ENCODE measurements at places on chromosomes 5 and 9.

GRCh38 chr5:2517451-2517850 is 234.0 kb downstream of the IRX2 start:
- DNase-seq = no peak

- no peak for DNase-seq
Observed at GRCh38 chr5:31204958-31205357, 11.5 kb downstream of the CDH6 start.

DNA sequence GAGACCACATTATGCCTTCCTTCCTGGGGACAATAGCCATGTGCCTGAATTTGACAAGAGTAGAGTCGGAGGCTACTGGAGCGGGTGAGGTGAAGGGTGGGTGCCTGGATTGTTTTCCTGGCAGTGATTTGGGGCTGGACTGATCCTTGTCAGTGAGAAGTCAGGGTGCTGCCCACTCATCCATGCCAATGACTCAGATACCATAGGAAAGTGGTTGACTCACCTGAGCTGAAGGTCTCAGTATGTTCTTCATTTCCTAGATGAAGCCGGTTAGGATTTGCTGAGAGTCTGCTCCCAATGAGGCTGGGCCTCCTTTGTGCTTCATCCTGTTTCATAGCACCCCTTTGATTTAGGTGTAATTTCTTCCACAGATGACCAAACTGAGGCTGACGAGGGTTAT is 366.0 kb downstream of the KDM4C start:
- no peak for DNase-seq

- no peak for DNase-seq
Observed at GRCh38 chr9:127273326-127273725, 8.8 kb downstream of the GARNL3 start.

DNA sequence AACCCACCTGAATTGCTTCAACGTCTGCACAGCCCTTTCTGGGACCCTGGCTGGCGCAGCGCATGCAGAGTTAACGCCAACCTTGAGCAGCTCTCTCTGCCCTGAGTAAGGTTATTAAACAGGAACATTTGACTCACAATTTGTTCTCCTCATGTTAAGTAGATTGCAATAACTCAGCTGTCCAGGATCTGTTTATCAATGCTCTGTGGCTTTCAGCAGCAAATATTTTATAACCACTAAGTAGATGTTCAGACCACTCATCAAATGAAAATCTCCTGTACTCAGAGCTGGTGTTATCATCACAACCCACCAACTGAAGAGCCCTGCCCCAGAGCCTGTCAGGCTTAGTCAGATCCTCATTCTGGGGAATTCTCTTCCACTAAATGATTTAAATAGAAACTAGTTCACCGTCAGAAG is 403.0 kb downstream of the ZNF608 start:
- no peak for DNase-seq

DNA sequence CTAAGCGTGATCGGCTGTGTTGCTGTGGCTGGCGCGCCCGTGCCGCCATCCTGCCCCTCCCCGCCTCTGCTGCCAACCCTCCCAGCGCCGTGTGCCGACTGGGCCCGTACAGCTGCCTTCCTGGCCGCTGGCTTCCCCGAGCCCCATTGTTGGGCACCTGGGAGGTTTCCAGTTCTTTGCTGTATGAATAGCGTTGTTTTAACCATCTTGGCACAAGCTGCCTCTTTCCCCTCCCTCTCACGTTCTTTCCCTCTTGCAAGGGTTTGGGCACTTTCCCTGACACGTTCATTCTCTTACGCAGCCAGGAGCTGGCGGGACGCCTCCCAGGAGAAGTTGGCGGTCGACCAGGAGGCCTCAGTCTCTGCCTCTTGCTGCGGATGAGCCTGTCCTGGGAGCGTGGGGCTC is 43.1 kb upstream of the RXRA start:
- no peak for DNase-seq

GRCh38 chr5:139774980-139775661 is 20.5 kb upstream of the PSD2 start:
- DNase-seq = peak; percentile 89

- DNase-seq = peak; percentile 97
Observed at GRCh38 chr9:94654165-94654894, 15.0 kb upstream of the FBP1 start.

DNA sequence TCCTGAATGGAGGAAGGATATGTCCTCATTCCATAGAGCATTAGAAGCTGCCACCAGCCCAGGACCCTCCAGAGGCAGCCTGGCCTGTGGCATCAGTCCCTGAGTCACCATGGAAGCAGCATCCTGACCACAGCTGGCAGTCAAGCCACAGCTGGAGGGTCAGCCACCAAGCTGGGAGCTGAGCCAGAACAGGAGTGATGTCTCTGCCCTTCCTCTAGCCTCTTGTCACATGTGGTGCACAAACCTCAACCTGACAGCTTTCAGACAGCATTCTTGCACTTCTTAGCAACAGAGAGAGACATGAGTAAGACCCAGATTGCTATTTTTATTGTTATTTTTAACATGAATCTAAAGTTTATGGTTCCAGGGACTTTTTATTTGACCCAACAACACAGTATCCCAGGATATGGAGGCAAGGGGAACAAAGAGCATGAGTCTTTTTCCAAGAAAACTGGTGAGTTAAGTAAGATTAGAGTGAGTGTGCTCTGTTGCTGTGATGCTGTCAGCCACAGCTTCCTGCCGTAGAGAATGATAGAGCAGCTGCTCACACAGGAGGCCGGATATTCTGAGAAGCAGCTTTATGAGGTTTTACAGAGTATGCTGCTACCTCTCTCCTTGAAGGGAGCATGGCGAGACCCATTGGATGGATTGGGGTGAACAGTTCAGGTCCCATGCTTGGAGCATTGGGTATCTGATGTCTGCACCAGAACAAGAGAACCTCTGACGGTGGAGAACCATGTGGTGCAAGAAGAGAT is 13.0 kb upstream of the CYFIP2 start:
- DNase-seq = peak; percentile 46

DNA sequence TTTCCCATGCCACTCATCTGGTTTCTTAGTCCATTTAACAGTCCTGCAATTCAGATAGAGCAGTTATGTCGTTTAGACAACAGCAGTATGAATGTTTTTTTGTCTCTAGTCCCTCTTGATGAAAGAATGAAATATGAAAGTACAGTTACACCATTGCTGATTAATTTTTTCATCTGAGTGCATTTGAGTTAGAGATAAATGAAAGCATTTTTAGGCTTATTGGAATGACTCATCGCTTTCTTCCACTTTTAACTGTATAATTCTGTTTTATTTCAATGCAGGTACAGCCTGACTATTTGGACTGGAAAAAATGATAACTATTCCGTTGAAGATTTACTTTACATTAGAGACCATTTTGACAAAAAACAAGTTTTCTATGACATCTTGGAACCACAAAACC is 28.7 kb downstream of the ANKRD34B start:
- DNase-seq = no peak

Measured in suppressor macrophage (primary cell).